Activated CD4-positive, CD25-positive, alpha-beta regulatory T cell treated with anti-CD3 and anti-CD28 coated beads, Interleukin-2, amount 50 U/mL, for 72 hours (primary cell): ENCODE measurements at places on chromosomes 12 and 14.

DNA sequence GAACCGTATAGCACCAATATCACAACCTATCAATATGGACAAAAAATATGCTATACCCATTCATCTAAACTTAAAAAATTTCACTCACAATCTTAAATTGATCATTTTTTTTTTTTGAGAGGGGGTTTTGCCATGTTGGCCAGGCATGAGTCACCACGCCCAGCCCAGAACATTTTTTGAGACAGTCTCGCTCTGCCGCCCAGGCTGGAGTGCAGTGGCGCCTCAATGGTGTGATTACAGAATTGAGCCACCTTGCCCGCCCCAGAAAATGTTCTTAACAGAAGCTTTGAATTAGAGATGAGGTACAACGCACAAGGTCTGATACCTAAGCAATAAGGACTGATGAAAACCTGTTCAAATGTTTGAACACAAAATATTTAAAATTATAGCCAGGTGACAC, 15.8 kb upstream of the ATP5F1B start:
- DNase-seq = no peak

DNA sequence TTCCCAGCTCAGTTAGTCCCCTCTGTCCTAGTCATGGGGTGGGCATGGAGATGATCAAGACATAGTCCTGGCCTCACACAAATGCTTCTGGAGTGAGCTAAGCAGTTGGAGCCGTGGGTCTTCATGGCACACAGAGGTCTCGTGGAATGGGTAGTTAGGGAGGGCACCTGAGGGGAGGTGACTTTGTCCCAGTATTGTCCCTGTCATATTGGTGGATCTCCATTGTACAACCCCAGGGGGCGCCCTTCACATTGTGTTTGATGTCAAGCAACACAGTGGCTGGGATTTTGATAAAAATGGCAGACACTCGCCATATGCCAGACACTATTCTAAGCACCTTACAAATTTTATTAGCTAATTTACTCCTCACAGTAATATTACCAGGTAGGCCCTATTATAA, 175.4 kb upstream of the LHX5 start:
- DNase-seq = no peak

DNA sequence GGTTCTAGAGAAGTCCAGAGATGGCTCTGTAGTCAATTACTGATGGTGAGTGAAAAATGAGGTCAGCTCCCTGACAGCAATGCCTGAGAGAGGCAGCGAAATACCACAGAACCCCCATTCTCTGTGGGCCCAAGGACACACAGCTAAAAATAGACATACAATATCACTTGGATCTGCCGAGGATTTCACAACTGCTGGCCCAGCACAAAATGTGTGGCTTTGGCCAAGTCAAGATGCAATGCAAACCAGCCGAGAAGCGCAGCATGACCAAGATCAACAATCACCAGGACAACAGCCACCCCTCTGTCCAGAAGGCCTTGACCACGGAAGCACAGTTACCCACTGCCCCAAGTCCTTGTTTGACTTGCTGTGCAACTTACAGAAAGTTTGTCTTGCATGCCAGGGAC, 52.2 kb downstream of the CKAP4 start:
- no peak for DNase-seq

- no peak for DNase-seq
Observed at GRCh38 chr14:49946320-49947141, 53.6 kb downstream of the ARF6 start.

DNA sequence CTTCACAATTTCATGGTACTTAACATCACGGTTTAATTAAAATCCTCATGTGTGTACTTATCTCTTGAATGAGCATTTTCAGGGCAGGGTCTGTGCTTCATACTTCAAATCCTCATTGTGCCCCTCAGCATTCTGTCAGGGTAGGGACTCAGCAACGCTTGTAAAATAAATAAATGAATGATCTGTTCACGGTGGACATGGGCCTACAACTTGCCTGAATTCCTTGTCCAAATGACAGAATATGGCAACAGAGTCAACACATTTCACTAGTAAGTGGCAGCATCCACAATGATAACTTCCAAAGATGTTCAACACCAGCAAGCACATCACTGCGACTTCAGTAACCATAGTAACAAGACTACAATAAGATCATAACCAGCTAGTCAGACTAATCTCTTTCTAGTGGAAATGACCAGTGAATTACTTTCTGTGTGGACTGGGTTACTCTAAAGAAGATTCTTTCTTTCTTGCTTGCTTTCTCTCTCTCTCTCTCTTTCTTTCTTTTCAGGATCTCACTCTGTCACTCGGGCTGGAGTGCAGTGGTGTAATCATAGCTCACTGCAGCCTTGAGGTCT, 14.5 kb upstream of the GNPTAB start:
- no peak for DNase-seq

- no peak for DNase-seq
Observed at GRCh38 chr12:114749065-114749464, 65.1 kb upstream of the TBX3 start.

DNA sequence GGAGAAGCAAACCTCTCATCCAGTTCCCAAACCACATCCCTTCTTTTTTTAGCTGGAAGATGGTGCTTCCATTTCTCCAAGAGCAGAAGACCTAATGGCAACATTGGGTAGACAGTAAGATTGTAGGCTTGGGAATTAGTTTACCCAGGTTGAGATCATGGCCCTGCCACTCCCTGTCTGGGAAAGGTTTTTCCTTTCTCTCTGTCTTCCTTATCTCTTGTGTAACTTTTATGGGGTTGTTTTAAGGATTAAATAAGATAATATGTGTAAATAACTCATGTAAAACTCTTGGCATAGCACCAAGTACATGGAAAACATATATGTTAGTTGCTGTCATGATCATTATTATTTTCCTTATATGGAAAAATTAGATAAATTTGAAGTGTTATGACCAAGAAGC, 23.2 kb upstream of the PSMA6 start:
- DNase-seq = no peak

GRCh38 chr12:89988188-89988915, 279.7 kb upstream of the ATP2B1 start:
- DNase-seq = no peak

DNA sequence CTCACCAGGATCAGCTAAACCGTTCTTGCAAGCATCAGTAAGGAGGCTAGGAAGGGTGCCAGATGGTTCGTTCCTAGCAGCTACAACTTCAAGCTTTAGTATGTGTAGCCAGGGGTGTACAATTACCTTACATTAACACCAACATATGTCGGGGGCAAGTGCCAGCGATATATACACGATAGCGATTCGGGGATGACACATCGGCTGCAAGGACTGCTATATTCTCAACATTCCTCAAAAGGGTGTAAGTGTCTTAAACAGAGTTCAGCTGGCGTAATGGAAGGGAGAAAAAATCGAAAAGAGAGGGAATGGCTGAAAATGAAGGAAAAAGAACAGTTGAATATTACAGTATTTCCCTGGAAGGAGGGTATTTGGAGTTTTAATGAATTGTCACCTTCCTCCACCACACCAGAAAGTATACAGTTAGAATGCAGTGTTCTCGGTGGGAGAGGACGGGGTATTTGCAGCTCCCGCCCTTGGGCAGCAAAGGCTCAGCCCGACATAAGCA, 545 bp downstream of the LIMA1 start:
- no peak for DNase-seq

DNA sequence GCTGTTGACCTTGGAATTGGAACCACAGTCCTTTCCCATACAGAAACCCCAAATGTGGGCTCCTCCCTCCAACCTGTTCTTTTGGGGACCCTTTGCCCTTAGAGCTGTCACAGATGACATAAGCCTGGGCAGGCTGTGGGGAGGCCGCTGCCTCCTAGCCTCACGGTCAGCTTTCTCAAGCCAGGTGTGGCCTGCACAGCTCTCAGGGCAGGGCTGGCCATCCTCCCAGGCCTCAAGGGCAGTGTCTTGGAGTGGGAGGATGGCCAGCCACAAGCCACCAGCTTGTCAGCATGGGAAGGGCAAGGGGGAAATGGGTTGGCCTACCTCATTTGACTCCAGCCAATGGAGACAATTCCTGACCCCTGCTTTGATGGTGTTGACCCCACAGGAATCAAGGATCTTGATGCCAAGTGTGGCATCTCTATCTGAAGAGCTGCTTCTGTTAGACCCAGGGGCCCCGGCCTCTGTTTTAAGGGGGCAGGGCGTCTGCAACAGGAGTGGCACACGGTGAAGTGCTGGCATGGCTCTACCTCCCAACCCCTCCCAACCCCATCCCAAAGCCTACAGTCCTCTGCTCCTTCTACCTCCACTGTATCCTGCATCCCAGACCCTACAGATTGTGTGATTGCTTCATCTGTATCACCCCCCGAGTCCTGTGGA, 11.5 kb downstream of the CBLN3 start:
- no peak for DNase-seq

- DNase-seq = no peak
Observed at GRCh38 chr12:90301561-90302133, 593.0 kb upstream of the ATP2B1 start.

- no peak for DNase-seq
Observed at GRCh38 chr14:41505491-41505890, 101.2 kb upstream of the LRFN5 start.

- DNase-seq = no peak
Observed at GRCh38 chr12:67447180-67447579, 178.0 kb downstream of the CAND1 start.

DNA sequence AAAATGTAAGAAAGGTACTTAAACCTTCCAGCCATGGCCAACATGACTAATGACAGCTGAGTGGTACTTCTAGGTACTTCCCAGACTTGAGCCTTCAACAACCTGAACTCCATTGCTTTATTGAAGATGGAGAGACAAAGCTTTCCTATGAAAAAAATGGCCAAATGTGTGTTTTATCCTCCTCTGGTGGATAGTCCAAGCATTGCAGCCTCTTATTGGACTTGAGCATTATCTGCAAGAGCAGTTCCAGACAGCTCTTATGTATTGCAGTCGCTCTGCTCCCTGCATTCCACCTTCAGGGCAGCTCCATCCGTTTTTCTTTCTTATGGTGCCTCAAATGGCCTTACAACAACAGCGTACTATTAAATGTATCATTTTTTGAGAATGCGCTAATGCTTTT, 588.2 kb downstream of the NRXN3 start:
- no peak for DNase-seq

GRCh38 chr12:105935981-105936380, 202.8 kb downstream of the NUAK1 start:
- DNase-seq = no peak

DNA sequence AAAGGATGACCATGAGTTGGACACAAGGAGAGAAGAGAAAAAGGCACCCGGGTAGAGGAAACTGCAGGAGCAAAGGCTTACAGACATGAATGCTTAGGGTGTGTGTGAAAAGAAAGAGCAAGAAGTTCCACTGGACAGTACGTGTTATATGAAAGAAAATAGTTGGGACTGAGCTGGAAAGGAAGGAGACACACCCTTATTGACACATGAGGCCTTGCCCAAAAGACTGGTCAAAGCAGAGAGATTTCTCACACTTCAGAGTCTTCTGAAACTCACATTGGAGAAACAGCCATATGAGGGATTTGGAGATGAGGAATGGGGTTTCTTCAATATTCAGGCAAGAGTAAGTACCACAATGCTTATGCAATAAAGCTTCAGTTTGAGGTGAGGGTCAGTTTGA, 56.0 kb downstream of the TTC9 start:
- DNase-seq = no peak

DNA sequence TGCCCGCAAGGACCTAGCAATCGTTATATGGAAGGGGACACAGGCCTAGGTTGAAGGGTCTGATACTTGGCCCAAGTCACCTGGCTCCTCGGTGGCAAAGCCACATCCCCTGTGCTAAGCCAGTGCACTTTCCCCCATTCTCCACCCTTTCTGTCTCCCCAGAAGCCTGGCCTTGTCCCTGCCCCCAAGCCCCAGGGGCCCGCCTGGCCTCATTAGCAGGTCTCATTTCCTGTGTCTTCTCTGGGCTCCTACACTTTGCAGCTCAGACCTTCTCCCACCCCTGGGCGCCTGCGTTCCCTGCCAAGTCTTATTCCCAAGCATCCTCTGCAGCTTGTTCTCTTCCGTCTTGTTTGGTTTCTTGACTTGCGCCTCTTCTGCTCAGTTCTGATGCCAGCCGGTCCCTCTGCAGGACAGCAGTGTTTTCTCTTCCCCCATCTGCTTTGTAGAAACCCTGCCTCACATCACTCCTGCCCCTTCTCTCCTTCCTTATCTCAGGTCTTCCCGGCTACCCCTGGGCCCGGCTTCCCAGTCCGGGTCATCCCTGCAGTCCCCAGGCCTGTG, 66.7 kb downstream of the SLC24A4 start:
- no peak for DNase-seq

DNA sequence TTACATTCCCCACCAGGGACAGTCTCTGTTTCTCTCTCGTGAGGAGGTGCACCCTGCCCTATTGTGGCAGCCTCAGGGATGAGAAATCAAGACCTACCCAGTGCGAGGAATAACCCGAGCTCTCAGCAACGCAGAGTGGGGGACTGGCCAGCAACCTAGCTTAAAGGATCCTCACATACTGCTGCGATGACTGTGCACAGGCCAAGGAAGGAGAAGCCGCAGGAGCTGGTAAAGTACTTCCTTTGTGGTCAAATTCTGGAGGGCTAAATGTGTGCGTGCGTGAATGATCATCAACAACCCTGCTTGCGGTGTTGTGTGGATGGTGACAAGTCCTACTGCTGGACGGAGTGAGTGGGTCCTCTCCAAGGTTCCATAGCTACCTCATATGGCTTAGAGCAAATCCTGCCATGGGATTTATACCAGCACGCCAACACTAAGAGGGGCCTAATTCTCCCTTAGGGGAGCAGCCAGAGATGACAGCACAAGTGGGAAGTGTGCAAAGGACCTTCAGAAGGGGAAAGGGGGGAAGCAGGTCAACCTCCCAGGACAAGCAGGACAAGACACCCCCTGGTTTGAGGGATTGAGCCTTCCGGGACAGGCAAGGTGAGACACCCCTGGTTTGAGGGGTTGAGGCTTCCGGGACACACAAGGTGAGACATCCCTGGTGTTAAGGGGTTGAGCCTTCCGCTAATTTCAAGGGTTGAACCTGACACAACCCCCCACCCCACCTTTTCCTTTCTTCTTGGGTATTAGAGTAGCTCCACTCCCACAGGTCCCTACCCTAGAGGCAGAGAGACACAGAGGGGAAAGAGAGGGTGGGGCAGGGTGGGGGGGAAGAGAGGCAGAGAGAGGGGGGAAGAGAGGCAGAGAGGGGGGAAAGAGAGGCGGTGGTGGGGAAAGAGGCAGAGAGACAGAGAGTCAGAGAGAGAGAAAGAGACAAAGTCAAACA, 58.8 kb upstream of the AP4S1 start:
- no peak for DNase-seq

GRCh38 chr14:28754209-28754985, 12.2 kb upstream of the FOXG1 start:
- no peak for DNase-seq

DNA sequence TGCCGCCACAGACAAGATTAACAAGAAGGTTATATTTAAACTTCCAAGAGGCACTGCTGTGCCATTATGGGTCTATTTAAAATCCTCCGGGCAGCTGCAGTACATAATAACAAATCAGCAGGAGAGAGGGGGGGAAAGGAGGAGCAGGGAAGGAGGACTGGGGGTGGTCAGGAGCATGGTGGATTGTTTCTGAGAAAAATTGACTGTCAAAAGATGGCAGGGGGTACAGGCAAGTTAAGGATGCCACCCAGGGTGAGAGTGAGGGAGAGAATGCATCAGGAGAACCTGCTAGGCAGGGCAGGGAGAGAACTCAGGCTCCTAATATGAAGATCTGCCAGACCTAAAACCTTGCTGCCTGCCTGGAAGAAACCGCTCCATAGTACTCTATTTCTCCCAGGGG, 181.8 kb downstream of the GRIN2B start:
- DNase-seq = no peak

GRCh38 chr12:97097734-97098133, 190.7 kb downstream of the NEDD1 start:
- DNase-seq = no peak

- DNase-seq = no peak
Observed at GRCh38 chr12:58341791-58342190, 400.4 kb downstream of the ATP23 start.

- no peak for DNase-seq
Observed at GRCh38 chr12:131438881-131439280, 272.0 kb upstream of the SFSWAP start.
